T-helper 1 cell (primary cell): ENCODE measurements at places on chromosomes 1 and 21.

DNA sequence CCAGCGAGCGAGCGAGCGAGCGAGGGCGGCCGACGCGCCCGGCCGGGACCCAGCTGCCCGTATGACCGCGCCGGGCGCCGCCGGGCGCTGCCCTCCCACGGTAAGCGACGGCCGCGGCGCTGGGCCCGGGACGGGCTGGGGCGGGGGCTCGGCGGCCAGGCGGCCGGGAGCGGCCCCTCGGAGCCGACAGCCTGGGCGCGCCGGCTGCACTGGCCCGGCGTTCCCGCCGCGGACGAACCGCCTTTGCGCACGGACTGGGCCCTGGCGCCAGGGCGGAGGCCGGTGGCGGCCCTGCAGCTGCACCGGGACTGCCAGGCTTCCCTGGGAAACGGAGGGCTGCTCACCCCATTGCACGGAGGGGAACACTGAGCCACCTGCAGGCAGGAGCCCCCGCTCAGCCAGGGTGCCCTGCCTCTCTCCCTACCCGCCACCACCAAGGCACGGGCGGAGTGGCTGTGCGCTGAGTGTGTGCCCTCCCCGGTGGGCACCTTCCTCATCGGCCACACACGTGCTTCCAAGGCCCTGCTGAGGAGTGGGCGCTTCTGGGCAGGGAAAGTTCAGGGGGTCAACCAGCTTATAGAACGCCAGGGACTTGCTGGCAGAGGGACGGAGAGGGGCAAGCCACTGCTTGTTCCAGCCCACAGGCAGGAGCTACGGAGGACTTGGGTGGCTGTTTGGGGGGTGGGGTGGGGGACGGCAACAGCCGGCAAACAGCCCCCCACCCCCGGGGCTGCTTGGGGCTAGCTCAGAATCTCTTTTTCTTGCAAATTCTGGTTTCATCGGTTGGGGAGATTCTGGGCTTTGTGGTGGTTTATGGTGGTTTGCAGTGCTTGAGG lies 532 bp downstream of the CSF1 start:
- DNase-seq, result peak; percentile 21

GRCh38 chr1:191343816-191344215 lies 814.4 kb upstream of the RGS18 start:
- DNase-seq, result no peak

GRCh38 chr1:152926091-152926490 lies 17.7 kb downstream of the IVL start:
- DNase-seq, result no peak

- DNase-seq, result no peak
These were observed 32.2 kb downstream of the C8B start for GRCh38 chr1:56933606-56934005.

GRCh38 chr1:172530000-172530399 lies 3.0 kb upstream of the SUCO start:
- DNase-seq, result no peak

DNA sequence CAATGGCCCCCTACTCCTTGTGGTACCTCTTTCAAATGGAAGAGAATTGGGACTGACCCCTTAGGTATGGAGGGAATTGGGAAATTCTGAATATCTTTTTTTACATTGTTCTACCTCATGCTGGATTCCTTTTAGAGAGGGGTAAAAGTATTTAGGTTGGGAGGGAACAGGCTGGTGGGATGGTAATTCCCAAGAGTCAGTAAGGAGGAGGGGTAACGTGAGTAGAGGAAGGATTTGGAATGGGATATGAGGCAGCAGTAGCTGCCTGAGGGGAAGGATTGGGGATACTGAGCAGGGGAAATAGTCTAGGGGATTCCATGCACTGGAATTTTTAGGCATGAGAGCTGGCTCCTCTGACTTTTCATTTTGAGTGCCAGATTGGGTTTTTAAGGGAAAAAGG lies 3.8 kb upstream of the AADACL3 start:
- DNase-seq, result no peak

GRCh38 chr1:166511761-166512160 lies 327.5 kb upstream of the POGK start:
- no peak for DNase-seq
